ENCODE measurements at places on chromosomes 3 and 15.
A peak's percentile ranks its signal among the peaks of the same experiment; 100 is the strongest.

- no peak for DNase-seq
These were observed 47.9 kb upstream of the CCDC80 start for GRCh38 chr3:112688819-112689218.

GRCh38 chr15:89679212-89679611, at the start of gene PLIN1:
Gene PLIN1, minus strand, starts transcription at chr15:89679367. Its CDS starts 1,878 bp downstream, at chr15:89677489.
- no peak for DNase-seq

GRCh38 chr3:181929501-181929900, 217.8 kb downstream of the SOX2 start:
- DNase-seq, result no peak

DNA sequence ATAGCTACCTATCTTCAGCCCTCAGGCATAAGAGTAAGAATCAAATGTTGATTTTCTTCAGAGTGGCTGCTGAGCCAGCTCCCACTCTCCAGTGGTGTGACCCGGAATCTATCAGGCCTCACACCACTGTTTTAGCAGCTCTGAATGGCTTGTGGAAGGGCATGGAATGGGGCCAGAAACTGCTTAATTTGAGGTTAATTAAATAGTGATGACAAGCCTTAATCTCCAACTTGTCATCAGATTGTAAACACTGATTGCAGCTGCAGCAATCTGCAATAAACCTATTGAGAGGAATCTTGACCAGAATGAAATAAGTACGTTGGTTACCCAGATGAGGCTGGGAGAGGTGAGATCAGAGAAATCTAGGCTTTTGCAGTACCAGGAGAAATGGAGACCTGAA, 317.4 kb downstream of the FHIT start:
- no peak for DNase-seq

DNA sequence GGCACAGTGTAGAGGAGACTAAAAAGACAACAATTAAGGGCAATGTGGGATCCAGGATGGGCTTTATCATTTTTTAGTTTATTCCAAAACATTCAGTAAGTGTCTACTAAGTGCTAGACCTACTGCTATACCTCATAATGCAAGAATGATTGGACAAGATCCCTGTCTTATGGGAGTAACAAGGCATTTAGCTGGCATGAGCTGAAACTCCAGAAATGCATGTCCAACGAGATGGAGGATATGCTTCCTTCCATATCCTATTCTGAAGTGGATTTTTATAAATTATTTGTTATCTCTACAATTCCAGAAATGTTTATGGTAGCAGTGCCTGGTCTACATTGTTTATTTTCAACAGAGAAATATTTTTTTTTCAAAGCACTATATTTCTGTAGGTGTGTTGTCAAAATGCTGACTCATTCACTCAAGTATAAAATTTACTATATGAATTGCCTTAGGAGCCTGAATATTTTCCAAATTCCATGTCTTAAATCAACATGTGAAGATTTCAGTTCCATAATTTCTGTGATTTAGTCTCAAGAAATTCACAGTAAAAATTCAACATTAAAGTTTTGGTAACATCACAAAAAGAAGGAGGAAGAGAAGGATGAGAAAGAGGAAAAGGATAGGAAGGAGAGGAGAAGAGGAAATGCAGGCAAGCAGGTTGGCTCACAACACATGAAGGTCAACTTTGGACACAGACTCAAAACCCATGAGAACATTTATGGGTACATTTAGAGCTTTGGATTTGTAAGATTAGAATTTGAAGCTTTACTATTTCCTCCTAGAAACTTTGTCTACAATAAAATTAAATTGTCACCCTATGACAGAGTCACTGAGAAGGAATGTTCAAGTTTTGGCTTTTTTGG, 88.6 kb downstream of the P3H2 start:
- DNase-seq, result no peak

DNA sequence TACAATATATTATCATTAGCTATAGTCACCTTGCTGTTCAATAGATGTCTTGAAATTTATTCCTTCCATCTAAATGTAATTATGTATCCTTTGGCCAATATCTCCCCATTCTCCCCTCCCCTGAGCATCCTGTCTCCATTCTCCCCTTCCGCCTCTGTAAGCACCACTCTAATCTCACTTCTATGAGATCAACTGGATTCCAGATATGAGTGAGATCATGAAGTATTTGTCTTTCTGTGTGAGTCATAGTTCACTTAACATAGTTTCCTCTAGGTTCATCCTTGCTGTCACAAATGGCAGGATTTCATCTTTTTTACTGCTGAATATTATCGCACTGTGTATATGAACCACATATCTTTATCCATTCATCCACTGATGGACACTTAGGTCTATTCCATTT, 148.8 kb upstream of the NDN start:
- DNase-seq, result no peak

GRCh38 chr15:71136159-71136783, 21.0 kb downstream of the THSD4 start:
- DNase-seq, result no peak

DNA sequence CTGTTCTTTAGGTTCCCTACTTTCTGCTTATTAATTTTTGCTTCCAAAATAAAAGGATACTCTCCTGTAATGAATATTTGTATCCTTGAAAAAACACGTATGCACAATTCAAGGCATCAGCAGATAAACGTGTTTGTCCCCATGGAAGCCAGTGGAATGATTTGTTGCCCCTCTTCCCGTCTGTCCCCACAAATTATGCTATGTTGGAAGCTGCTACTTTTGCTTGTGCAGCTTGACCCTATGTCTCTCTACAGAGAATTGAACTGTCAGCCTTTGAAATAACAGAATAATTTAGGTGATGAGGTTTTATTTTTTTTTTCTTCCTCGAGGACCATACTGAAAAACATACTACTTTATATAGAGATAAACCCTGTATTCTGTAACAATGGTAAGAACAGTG, 401.5 kb upstream of the GOLIM4 start:
- no peak for DNase-seq

DNA sequence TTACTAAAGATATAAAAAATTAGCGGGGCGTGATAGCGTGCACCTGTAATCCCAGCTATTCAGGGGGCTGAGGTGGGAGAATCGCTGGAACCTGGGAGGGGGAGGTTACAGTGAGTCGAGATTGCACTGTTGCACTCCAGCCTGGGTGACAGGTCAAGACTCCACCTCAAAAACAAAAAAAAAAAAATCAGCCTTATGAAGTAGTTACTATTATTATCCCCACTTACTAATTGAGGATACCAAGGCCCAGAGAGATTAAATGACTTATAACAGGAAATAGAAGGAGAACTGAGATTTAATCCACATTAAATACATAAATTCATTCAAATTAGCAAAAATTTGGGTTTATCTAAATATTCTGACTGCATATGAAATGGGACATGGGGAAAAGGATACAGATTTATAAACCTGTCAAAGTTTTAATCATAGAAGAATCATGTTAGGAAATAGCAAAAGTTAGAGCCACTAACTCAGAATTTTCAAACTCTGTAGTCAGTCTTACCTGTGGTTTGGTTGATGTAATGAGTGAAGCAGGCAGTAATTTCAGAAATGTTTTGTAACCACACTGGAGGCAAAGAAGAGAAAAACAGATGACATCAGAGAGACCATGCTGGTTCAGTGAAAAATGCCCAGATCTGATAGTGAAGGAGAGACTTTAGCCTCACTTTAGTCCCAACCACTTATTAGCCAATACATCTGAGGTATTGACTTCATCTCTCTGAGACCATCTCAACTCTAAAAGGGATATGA, 25.0 kb upstream of the ACAP2 start:
- peak; percentile 62 for DNase-seq

GRCh38 chr3:116984301-116984700, 274.7 kb downstream of the TUSC7 start:
- no peak for DNase-seq

DNA sequence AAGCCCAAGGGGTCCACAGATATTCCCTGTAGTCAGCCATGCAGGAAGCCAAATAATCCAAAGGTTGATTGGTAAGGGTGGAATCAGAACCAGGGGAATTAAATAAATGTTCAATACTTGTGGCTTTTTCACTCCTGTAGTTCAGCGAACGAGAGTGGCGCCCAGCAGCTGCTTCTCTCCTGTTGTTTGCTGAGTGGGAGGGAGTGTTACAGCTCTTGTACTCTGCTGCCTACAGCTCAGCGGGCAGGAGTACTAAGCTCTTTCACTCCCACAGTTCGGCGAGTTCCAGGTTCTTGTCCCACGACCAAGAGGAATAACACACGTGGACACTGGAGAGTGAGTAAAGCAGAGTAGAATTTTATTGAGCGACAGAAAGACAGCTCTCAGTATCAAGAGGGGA, 105.9 kb downstream of the MOBP start:
- no peak for DNase-seq

GRCh38 chr3:82087958-82088357, 326.5 kb upstream of the GBE1 start:
- DNase-seq, result no peak

DNA sequence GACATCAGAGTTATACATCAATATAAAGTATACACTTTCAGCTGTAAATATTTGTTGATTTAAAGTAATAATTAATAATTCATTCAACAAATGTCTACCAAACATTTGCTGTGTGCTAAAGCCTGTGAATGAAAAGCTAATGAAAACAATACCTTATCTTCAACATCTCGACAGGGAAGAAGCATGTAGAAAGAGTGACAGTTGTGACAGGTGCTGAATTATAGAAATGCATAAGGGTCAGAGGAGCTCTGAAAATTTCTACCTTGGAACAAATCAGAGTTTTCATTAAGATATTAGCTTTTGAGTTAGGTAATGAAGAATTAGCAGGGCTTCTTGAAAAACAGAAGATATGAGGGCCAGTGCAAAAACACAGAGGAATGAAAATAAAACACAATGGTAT, 739.2 kb downstream of the VGLL3 start:
- no peak for DNase-seq

DNA sequence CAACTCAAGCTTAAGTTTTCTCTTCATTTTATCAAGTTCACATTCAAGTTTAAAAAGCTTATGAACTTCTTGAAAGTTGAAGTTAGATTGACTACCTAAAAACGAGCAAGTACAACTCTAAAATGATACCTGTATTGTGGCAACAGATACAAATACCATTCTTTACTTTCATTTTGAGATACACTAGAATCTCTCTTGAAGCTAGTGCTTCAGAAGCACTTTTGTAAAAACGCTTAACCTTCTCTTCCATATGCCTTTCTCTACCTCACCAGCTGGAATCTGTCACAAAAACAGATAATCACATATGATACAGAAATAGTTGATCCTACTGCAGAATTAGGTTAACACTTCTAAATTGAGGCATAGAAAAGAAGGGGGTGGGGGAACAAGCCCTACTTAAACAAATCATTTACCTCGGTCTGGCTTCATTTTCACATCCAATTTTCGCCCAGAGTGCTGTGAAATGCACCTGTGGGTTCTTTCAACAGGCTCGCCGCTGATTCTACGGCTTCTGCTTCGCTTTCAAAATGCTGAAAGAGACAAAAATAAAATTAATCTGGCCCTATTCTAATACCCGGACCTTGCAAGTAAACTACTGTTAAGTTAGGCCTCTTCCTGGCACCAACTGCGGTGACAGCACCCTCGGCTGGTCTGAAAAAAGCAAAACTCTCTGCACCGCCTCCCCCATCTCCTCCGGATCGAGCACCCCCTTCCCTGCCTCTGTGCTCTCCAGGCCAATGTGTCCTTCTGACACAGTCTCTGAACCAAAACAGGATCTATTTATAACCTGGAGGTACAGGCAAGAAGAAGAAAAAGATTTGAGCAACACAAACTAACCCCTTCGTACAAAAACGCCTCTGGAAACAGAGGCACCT, 1.4 kb downstream of the ATOSA start:
- DNase-seq, result peak; percentile 61

DNA sequence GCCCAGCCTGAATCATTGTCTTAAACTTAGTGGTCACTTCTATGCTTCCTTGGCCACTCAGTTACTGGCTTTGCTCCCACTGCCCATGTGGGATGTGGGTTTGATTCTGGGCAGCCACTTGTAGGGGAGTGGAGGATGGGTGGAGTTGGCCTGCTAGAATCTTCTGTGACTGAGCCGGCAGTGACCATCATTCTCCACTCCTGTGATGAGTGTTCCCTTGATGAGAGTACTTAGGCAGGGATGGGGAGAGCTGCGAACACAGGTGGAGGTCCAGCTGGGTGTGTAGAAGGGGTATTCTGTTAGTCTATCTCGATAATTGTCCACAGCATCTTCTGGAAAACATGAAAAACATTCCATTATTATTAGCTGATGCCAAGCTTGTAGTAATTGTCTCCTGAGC, 8.0 kb downstream of the TM6SF1 start:
- DNase-seq, result no peak

GRCh38 chr3:98329392-98330124, 24.1 kb upstream of the OR5K4 start:
- peak; percentile 72 for DNase-seq

DNA sequence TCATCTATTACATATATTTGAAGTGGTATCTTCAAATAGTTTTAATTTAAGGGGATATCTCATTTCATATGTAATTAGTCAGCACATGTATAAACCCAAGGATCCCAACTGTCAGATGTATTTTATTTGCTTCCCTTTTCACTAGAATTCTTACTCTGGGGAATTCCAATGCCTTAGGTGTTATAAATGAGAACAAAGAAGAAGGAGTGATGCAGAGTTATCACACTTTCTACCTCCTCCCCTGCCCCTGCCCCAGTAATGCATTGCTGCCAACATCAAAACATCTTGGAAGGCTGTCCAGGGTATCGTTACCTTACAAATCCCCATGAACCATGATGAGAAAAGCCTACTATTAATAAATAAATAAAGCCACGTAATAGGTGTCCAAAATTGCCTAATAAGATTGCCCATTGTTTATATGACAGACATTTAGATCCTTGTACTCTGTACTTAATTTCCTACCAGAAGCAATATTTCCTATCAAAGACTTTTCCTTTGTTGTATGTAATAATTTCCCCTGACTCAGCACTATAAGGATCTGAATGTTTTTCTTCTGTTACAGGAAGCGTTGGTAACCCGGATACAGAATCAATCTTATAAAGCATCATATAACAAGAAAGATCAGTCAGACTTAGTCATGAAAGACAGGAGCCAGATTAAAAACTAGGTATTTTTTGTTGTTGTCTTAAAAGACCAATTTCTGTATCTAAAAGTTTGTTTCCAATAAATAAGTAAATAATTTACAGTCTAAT, 38.8 kb downstream of the CBLB start:
- DNase-seq, result no peak

- DNase-seq, result no peak
These were observed 1.1 kb upstream of the PYGO1 start for GRCh38 chr15:55589287-55589686.

GRCh38 chr3:123286308-123287023, 84.7 kb downstream of the SEC22A start:
- DNase-seq, result peak; percentile 55

GRCh38 chr3:15694628-15695027, 93.1 kb downstream of the BTD start:
- DNase-seq, result no peak

DNA sequence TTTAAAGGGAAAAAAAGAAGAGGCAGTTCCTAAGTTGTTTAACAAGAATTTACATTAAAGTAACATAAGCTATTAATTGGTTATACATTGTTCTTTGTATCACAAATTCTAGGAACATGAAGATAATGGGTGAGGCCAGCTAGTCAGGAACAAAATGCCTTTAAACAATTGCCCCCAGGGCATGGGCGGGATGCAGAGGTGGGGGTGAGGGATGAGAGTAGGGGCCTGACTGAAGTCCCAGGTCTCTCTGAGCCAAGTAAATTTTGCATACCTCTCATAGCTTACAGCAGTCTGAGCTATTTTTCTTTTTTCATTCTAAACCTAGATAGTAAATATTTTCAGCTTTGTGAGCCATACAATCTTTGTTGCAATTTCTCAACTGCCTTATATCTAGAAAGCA, 77.8 kb upstream of the RNU6-1 start:
- DNase-seq, result no peak

GRCh38 chr15:51536965-51537574, 85.5 kb downstream of the DMXL2 start:
- DNase-seq, result peak; percentile 13

Measured in activated CD4-positive, alpha-beta T cell treated with anti-CD3 and anti-CD28 coated beads, Interleukin-2, Interleukin-4, amounts not matched to agents 100 ng/mL and 50 ng/mL, durations not matched to agents 16 hours and 8 hours (primary cell).